ENCODE measurements at places on chromosomes 5 and 9. TPM values are rescaled to one million over a fixed set of nuclear protein-coding genes. Genes with fewer than 3 reads are reported as not detected.
A peak's percentile ranks its signal among the peaks of the same experiment; 100 is the strongest.

The OR2V1 gene
- total RNA-seq: not detected

The PDE6A gene
- total RNA-seq: not detected

The HTR4 gene
- total RNA-seq: not detected

The MYMK gene
- total RNA-seq: not detected

The ANXA6 gene
- 277 TPM for total RNA-seq

The ATP10B gene
- total RNA-seq: not detected

The C8G gene
- total RNA-seq: 0.90 TPM

The DMRT1 gene
- not detected for total RNA-seq

The PCA3 gene
- 0.32 TPM for total RNA-seq

The FBXL7 gene
- 32.7 TPM for total RNA-seq

The FOXE1 gene
- not detected for total RNA-seq

The DMRT3 gene
- total RNA-seq: 0.26 TPM

The FCN1 gene
- 10.0 TPM for total RNA-seq

GRCh38 chr5:150723845-150724244 is 23.0 kb upstream of the RBM22 start:
- no peak for DNase-seq
- peaks cover 3% of the 10 kb centered on the region for H3K36me3 ChIP-seq
- no peaks in the 10 kb centered on the region for H3K4me1 ChIP-seq
- no peaks in the 10 kb centered on the region for H3K27me3 ChIP-seq

DNA sequence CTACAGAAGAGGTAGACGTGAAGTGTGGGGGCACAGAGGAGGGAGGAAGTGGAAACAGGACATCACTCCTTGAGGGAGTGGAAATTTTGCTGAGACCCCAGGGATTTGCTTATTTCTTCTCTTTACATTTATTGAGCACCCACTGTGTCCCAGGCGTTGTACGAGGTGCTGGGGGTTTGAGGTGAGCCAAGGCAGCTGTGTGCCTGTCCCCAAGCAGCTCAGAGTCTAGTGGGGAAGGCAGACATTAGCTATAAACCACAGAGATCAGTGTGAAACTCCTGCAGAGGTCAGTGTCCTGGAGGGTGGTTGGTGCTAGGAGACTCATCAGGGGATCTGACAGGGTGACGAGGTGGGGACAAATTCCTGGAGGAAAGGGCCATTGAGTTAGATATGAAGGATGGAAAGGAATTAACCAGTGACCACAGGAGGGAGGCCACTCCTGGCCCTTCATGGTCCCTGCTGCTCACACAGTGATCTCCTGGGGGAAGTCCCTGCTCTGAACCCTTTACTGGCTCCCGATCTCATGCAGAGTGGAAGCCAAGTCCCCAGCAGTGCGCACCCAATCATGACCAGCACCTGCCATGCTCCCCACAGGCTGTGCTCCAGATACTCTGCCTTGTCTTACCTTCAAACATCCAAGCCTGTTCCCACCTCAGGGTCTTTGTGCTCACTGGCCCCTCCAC is 3.4 kb upstream of the CXCL14 start:
- no peaks in the 10 kb centered on the region for H3K4me1 ChIP-seq
- H3K27ac ChIP-seq: no peak overlapping the region
- no peak overlapping the region for H3K4me3 ChIP-seq
- H3K36me3 ChIP-seq: no peaks in the 10 kb centered on the region
- H3K27me3 ChIP-seq: no peaks in the 10 kb centered on the region

DNA sequence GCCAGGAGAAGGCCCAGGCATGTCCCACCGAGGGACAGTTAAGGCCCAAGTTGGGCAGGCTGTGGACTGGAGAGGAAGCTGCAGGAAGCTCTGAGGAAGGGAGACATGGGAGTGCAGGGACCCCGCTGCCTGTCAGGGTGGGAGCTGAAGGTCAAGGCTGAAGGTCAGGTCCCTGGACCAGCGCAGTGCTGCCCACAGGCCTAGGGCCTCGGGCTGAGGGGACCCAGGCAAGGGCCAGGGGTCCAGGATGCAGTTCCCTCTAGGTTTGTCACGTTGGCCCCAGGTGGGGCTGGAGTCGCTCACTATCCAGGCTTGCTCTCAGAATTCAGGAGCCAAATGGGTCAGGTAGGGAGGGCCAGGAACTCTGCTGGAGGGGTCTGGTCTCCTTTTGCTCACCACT is 76.7 kb upstream of the STXBP1 start:
- H3K4me1 ChIP-seq: no peaks in the 10 kb centered on the region
- DNase-seq: no peak
- H3K27ac ChIP-seq: no peak overlapping the region
- no peaks in the 10 kb centered on the region for H3K27me3 ChIP-seq

- H3K27me3 ChIP-seq: no peaks in the 10 kb centered on the region
- H3K27ac ChIP-seq: no peak overlapping the region
- DNase-seq: no peak
- no peaks in the 10 kb centered on the region for H3K36me3 ChIP-seq
Observed at GRCh38 chr5:3004361-3005080, 253.0 kb upstream of the IRX2 start.

- DNase-seq: no peak
- no peaks in the 10 kb centered on the region for H3K27me3 ChIP-seq
- H3K4me1 ChIP-seq: no peaks in the 10 kb centered on the region
- no peaks in the 10 kb centered on the region for H3K36me3 ChIP-seq
- H3K4me3 ChIP-seq: no peak overlapping the region
- no peak overlapping the region for H3K27ac ChIP-seq
Observed at GRCh38 chr9:91680106-91680505, 256.5 kb upstream of the NFIL3 start.

- no peak overlapping the region for H3K4me3 ChIP-seq
- no peak for DNase-seq
- no peak overlapping the region for H3K27ac ChIP-seq
- no peaks in the 10 kb centered on the region for H3K36me3 ChIP-seq
Observed at GRCh38 chr9:79610019-79610631, 38.4 kb downstream of the TLE4 start.

DNA sequence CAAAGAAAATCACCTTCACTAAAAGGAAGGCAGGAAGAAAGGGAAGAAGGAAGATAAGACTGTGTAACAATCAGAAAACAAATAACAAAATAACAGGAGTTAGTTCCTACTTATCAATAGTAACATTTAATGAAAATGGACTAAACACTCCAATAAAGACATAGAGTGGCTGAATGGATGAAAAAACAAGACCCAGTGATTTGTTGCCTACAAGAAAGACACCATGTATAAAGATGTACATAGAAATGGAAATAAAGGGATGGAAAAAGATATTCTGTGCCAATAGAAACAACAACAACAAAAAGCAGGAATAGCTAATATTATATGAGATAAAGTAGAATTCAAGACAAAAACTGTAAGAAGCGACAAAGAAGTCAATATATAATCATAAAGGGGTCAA is 116.8 kb downstream of the LURAP1L start:
- no peaks in the 10 kb centered on the region for H3K4me1 ChIP-seq
- no peak overlapping the region for H3K4me3 ChIP-seq
- H3K27ac ChIP-seq: no peak overlapping the region
- no peaks in the 10 kb centered on the region for H3K27me3 ChIP-seq
- no peaks in the 10 kb centered on the region for H3K36me3 ChIP-seq

DNA sequence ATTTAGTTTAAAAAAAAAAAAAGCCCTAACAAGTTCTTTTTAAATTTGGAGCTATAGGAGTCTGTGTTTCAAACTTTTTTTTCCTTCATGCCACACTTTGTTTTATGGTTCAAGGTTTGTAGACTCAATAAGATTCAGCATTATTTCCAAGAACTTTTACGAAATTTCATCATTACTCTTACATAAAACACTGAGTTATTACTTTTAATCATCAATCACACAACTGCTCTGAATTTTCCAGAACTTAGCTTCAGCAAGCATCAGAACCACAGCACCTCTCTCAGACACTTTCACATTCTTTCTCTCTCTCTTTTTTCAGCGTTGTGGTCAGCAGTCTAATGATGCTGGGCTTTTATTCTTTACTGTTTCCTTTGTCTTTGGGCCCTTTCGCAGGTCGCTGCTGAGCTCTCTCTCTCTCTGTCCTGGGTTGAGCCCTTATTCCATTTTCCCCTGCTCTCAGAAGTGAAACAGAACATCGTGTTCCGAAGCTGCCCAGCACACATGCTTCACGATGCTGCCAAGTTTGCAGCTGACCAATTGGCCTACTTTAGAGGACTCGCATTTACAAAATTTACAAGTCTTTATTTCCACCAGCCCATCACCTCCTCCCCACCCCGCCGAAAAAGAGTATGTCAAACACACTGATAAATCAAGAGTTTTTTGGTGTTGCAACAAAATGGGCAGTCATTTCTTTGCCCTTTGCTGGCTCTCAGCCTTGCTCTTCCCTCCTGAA is 44.6 kb upstream of the PIK3R1 start:
- H3K4me1 ChIP-seq: no peaks in the 10 kb centered on the region
- H3K4me3 ChIP-seq: no peak overlapping the region
- H3K36me3 ChIP-seq: no peaks in the 10 kb centered on the region
- no peak for DNase-seq

DNA sequence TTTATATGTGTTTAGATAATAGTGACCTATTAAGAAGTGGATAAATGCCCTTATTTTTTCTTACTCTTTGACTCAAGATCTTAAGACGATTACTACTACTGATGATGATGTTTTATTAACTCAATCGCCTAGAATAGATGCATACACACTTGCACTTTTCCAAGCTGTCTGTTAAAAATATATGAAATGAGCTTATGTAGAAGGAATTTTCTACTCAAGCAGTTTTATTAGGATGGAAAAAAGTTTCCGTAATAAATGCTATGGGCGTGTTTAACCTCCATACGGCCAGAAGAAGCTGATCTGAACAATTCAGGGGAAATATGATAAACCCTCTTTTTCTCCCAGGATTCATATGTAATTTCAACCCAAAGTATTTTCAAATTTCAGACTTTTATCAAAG is 455.7 kb upstream of the MPDZ start:
- no peaks in the 10 kb centered on the region for H3K36me3 ChIP-seq
- H3K4me3 ChIP-seq: no peak overlapping the region
- DNase-seq: no peak

DNA sequence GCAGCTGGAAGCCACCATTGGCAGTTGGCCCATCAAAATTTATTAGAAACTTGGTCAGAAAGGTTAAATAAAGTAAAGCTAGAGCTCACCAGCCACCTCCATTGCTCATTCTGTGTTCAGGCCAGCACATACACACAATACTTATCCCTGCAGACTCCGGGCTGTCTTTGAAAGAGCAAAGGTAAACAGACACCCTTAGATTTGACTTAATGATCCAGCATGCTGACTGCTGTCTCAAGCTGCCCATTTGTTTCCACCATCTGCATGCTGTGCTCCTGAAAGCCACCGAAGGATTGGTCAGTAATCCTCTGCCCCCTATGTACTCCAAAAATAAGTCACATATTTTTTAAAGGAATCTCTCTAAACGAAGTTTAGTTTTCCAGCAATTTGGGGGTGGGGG is 1059.8 kb upstream of the DMAC1 start:
- no peak overlapping the region for H3K4me3 ChIP-seq
- H3K36me3 ChIP-seq: no peaks in the 10 kb centered on the region
- H3K27ac ChIP-seq: peak overlapping the region; percentile 66
- no peak for DNase-seq
- H3K4me1 ChIP-seq: no peaks in the 10 kb centered on the region

DNA sequence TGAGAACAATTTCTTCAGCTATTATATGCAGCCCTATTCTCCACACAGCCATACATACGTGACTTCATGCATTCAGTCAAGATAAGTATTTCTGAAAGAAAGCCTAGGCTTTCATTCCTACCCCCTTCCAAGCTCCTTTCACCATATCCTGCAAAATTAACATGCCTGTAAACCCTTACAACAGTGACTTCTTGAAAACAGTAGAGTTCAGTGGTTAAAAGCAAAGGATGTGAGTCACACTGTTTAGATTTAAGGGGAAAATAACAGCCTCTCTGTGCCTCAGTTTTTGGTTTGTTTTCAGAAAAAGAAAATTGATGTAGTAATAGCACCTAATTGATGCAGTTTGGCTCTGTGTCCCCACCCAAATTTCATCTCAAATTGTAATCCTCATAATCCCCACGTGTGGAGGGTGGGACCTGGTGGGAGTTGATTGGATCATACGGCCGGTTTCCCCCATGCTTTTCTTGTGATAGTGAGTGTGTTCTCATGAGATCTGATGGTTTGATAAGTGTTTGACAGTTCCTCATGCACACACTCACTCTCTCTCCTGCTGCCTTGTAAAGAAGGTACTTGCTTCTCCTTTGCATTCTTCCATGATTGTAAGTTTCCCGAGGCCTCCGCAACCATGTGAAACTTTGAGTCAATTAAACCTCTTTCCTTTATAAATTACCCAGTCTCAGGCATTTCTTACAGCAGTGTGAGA is 264.8 kb downstream of the CETN3 start:
- DNase-seq: no peak
- H3K27me3 ChIP-seq: no peaks in the 10 kb centered on the region
- H3K27ac ChIP-seq: no peak overlapping the region
- H3K36me3 ChIP-seq: no peaks in the 10 kb centered on the region
- H3K4me1 ChIP-seq: no peaks in the 10 kb centered on the region

GRCh38 chr5:143456952-143457547 is 53.6 kb upstream of the NR3C1 start:
- H3K4me3 ChIP-seq: no peak overlapping the region
- H3K36me3 ChIP-seq: no peaks in the 10 kb centered on the region
- DNase-seq: no peak
- H3K27ac ChIP-seq: no peak overlapping the region

DNA sequence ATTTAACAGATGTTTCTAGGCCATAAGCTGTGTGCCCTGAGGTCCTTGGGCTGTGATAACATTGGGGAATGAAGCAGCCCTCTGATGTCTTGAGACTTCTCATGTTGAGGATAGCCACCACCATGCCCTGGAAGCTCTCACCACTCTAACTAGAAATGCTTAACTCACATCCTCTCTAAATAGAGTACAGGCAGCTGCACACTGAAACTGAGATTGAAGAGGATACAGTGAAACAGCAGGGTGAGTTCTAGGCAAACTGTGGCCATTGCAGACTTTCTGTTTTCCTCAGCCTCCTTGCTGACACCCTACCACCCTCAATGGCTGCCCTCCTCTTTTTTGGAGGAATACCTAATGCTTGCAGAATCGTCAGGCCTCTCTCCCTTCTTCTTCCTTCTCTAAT is 22.4 kb downstream of the UTP15 start:
- no peak overlapping the region for H3K4me3 ChIP-seq
- no peak overlapping the region for H3K27ac ChIP-seq
- no peaks in the 10 kb centered on the region for H3K4me1 ChIP-seq
- H3K36me3 ChIP-seq: no peaks in the 10 kb centered on the region
- H3K27me3 ChIP-seq: no peaks in the 10 kb centered on the region
- no peak for DNase-seq

DNA sequence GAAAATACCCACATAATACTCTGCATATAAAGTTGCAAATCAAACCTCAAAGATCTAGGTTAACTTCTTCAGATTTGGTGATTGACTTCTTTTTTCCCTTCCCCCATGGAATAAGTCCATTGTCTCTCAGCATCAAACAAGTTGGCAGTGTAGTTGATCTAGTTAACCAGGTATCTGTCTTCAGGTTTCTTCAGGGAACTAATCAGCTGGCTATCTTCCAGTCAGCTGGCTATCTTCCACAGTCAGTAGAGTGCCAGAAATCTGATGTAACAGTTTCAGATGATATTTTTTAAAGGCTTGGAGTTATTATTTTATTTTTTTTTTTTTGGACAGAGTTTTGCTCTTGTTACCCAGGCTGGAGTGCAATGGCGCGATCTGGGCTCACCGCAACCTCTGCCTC is 16.8 kb downstream of the TNFSF15 start:
- DNase-seq: no peak
- no peaks in the 10 kb centered on the region for H3K36me3 ChIP-seq
- no peaks in the 10 kb centered on the region for H3K4me1 ChIP-seq
- H3K27ac ChIP-seq: no peak overlapping the region
